Naive B cell (primary cell): ENCODE measurements at places on chromosomes 7 and 10. TPM values are rescaled to one million over a fixed set of nuclear protein-coding genes. Genes with fewer than 3 reads are reported as not detected.

DNA sequence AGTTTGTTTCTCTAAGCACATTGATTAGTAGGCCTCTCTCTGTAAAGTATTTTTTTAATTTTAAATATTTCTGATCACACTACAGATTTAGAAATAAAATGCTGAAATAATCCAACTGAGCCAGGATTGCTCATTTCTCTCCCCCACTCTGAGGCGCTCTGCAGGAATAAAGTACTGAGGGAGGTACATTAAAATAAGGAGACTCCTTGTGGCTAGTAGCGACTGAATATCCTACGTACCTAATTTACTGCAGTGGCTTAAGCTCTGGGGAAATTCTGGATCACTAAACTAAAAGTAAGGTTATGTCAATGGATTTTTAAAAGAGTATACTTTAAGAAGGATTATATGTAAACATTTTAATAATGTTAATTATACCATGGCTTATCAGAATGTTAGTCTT is 75.2 kb downstream of the RTKN2 start:
- DNase-seq = no peak

DNA sequence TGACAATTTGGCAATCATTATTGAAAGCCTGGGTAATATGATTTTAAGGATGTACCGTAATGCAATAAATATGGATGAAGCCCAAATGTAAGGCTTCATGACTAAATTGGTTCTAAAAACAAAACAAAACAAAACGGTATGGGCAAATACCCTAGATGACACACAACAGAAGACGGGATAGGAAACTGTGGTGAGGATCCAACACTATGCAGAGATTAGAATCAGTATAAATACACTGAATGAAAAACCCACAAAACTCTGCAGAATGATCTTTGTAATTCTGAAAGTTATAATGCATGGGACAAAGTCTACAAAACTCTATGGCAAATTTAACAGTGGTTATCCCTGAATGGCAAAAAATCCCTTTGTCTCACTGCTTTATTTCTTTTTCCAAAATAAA is 57.6 kb downstream of the MALSU1 start:
- no peak for DNase-seq

Gene SCIN
- polyA plus RNA-seq = not detected

DNA sequence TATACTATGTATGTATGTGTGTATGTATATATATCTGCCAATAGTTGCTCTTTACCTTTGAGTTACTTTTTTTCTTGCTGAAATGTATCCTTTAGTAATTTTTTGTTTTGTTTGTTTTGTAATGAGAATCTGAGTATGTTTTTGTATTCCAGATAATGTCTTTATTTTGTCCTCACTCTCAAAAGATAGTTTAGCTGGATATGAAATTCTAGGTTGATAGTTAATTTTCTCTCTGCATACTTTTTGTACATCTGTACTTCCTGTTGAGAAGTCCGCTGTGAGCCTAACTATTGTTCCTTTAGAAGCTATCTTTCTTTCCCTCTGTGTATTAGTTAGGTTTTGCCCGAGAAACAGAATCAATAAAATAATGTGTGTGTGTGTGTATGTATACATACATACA is 29.5 kb downstream of the BUB3 start:
- no peak for DNase-seq

- no peak for DNase-seq
Observed at GRCh38 chr7:66664590-66665293, 36.1 kb downstream of the KCTD7 start.

Gene ACBD5
- 10.6 TPM for polyA plus RNA-seq

Gene LRMDA
- not detected for polyA plus RNA-seq

GRCh38 chr7:68238204-68238805 is 1241.7 kb downstream of the TYW1 start:
- no peak for DNase-seq

Gene THAP5
- 31.0 TPM for polyA plus RNA-seq

DNA sequence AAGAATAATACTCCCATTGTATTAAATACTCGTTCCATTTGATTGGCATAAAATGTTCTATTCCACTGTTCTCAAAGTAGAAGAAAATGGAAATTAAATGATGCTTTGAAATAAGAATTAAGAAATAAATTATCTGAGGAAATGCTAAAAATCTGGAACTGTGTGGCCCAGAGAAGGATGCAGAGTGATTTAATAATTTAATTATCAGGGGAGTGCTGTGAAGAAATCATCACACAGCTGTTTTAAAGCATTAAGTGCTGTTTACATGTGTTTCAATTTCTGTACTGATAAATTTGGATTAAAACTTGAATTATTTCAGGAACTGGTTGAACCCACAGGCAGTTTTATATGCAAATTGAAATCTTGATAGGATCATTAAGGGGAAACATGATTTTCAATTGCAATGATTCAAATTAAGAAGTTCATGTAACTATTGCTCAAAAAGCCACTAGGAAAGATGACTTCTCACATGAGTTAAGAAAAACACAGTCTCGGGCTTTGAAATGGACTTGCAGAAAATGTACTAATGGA is 56.3 kb downstream of the COL28A1 start:
- no peak for DNase-seq

Gene ZKSCAN5
- polyA plus RNA-seq = 4.7 TPM

Gene TEX36
- not detected for polyA plus RNA-seq

GRCh38 chr10:107413971-107414370 is 249.5 kb upstream of the SORCS1 start:
- DNase-seq = no peak

DNA sequence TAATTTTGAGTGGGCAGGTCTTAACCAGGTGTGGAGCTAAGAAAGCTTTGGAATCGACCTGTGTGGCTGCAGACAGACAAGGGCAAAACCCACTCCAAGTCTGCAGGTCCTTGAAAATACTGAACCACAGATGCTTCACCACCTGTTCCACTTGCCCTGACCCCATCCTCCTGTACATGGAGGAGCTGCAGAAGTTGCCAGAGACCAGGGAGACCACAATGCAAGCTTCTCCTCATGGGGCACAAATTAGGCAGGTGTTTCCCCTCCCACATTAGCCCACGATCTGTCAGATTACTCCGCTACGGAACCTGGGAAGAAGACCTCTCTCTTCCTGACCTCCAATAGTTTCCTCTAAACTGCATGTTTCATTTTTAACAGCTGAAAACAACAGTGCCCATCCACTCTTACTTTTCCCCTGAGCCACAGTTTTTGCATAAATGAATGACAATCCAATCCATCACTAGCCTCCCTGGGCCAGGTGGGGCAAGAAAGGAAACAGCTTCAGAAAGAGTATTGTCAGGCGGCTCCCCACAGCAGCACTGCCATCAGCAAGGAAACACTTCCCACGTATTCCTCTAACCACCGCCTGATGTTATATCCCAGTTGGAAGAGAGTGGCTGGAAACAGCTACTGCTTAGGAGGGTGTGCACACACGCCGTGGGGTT is 141.6 kb downstream of the PRKAG2 start:
- DNase-seq = no peak

Gene KLLN
- polyA plus RNA-seq = 0.11 TPM

DNA sequence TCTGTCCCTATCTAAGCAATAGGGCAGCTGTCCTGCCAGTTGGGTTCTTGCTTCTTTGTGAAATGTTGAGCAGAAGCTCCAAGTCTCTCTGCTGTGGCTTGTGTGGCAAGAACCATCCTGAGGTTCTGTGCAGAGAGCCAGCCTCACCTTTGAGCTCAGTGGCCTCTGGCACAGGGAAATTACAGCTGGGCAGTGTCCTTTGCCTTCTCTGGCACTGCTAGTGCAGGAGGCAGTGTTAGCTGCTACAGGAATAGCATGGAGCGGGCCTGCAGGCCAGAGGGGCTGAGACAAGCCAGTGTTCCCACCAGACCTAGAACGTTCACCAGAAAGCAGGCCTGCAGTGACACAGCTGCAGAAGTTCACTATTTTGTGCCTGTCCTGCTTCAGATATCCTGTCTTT is 1.8 kb downstream of the PRXL2A start:
- no peak for DNase-seq

- DNase-seq = no peak
Observed at GRCh38 chr7:42100156-42100508, 136.9 kb downstream of the GLI3 start.

DNA sequence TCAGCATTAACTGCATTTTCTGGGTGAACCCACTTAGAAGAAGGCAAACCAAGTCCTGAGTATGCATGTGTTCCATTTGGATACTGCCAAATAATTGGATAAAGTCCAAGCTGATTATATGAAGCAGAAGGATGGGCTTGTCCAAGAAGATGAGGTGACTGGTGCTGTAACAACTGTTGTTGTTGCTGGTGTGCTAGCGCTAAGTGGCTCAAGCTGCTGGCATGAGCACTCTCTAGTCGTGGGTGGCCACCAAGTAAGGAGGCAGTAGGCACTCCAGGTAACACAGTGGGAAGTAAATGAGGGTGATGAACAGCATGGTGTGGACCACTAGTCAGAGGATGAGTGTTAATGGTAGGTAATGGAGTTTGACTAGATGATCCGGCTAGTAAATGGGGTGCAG is 80.4 kb downstream of the NRBF2 start:
- no peak for DNase-seq

DNA sequence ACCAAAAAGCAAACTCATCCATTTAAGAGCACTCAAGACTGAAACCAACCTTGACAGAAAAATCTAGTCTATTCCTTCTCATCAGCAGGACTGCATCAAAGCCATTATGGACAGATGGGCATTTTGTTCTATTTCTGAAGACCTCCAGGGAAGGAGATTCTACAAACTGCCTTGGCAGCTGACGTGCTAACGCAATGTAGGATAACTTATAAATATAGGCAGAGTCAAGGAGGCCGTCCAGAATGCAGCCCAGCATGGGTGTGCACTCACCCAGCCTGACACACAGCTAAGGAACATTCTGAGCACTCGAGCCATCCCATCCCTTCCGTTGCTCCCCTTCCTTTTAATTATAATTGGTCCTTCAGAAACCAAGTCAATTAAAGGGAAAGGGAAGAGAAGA is 25.3 kb upstream of the NEBL start:
- DNase-seq = no peak

- no peak for DNase-seq
Observed at GRCh38 chr7:7911369-7912123, 57.0 kb upstream of the GLCCI1 start.

Gene MMD2
- polyA plus RNA-seq = not detected

GRCh38 chr7:55004579-55004978 is 14.2 kb upstream of the EGFR start:
- DNase-seq = no peak

GRCh38 chr10:104842704-104843103 is 201.6 kb downstream of the SORCS3 start:
- DNase-seq = no peak

- no peak for DNase-seq
Observed at GRCh38 chr10:24894309-24894708, 58.1 kb downstream of the PRTFDC1 start.

- no peak for DNase-seq
Observed at GRCh38 chr10:68125772-68126171, 16.5 kb downstream of the MYPN start.

GRCh38 chr10:132471125-132471451 is 66.5 kb upstream of the INPP5A start:
- DNase-seq = no peak

DNA sequence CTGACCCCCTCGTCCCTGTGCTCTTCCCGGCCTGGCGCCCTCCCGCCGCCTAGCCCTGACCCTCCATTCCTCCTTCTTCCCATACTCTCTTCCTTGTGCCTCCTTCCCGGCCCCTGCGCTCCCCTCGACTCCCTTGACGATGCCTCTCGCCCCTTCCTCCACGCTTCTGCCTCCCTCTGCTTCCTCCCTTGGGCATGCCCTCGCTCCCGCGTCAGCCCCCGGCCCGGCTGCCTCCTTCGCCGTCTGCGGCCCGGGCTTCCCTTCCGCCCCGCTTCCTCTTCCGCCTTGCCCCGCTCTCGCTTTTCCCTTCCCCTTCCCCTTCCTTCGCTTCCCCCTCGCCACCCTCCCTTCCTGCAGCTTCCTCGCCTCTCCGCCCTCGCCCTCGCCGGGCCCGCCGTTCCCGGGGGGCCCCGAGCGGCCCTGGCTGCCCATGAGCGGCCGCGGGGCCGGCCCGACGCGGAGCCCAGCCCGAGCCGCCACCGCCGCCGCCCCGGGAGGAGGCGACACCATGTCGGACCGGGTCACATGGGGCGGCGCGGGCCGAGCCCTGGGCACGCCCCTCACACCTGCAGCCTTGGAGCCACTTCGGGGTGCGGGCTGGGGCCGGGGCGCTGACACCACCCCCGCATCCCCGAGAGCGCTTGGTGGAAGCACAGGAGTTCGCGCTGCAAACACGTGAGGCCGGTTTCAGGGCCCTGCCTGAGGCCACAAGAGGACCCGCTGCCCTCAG is at the start of gene FBXW4:
Gene FBXW4, minus strand, starts transcription at position 497 of the 730 bp plus-strand sequence. Its CDS starts 65 bp downstream, at position 432.
- DNase-seq = peak; percentile 84

Gene FAM25G
- polyA plus RNA-seq = not detected

- peak; percentile 24 for DNase-seq
Observed at GRCh38 chr10:101018118-101018599, 12.8 kb downstream of the PDZD7 start.

DNA sequence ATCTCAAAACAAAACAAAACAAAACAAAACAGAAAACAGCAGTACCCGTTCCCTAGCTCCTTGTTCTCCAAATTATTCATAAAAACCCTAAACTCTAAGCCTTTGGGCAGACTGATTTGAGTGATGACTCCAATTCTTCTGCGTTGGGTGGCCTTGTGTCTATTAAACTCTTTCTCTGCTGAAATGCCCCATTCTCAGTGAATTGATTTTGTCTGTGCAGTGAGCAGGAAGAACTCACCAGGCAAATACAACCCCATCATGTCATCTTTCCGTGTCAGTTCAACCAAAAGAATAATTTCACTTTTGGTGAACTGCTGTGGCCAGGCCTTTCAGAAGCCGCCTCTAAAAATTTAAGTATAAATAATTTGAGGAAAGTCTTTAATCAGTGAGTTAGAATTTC is 18.5 kb upstream of the TSPAN13 start:
- no peak for DNase-seq

DNA sequence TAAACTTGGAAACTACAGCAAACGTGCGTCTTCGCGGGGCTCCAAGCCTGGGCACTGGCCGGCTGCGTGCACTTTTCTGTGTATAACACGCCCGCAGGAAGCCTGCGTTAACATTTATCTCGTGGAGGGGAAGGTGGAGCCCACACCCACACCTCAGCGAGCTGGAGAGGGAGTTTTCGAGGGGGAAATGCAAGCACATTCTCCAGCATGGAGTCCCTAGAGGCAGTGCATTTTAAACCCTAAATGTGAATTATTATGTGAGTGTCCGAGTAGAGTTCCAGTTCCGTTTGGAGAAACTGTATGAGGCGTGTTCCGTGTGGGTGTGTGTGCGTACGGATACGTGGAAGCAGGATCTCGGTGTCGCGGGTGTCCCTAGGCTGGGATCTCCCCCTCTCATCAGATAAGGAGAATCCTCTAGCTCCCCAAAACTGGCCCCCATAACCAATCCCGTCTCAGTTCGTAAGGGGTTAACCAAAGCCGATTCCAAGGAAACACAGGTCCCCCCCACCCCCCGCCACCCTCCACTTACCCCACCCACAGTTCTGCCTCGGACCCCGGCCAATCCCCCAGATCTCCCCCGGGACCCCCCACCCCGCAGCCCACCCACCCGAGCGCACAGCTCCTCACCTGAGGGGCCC is 403 bp downstream of the CDK6 start:
- peak; percentile 50 for DNase-seq

Gene IFIT5
- polyA plus RNA-seq = 21.9 TPM
